ENCODE measurements at places on chromosomes 11 and 22.
A peak's percentile ranks its signal among the peaks of the same experiment; 100 is the strongest.

DNA sequence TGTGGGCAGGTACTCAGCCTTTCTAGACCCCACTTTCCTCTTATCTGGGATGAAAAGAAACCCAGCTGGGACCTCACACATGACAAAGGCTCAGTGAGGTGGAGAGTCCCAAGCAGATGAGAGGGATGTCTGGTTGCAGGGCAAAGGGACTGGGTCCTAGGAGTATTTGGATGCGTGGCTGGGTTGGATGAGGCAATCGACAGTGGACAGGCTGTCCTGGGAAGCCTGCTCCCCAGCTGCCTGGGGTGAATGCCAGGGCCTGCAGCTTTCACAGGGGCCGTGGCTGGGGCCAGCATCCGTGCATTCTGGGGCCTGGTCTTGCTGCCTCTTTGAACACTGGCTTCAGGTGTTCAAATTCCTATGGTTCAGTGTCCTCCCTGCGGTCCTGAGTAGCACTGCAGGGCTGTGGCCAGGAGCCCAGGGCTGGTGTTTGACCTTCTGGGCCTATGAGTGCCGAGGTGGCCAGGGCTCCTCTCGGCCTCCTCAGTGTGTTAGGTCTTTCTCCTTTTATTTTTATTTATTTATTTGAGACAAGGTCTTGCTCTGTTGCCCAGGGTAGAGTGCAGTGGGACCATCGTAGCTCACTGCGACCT, 65.3 kb downstream of the MCM5 start:
- peaks cover 9% of the 10 kb centered on the region for H3K4me1 ChIP-seq
- no peaks in the 10 kb centered on the region for H3K27me3 ChIP-seq
- no peak overlapping the region for H3K4me3 ChIP-seq
- DNase-seq, result no peak
- H3K27ac ChIP-seq, result no peak overlapping the region
- no peaks in the 10 kb centered on the region for H3K36me3 ChIP-seq

GRCh38 chr11:128732471-128733277, 38.8 kb downstream of the FLI1 start:
- H3K4me3 ChIP-seq, result no peak overlapping the region
- H3K27me3 ChIP-seq, result no peaks in the 10 kb centered on the region
- H3K36me3 ChIP-seq, result no peaks in the 10 kb centered on the region
- no peaks in the 10 kb centered on the region for H3K4me1 ChIP-seq
- no peak for DNase-seq

GRCh38 chr22:44721213-44721612, 19.2 kb downstream of the PRR5 start:
- H3K4me3 ChIP-seq, result no peak overlapping the region
- no peak overlapping the region for H3K27ac ChIP-seq
- H3K36me3 ChIP-seq, result no peaks in the 10 kb centered on the region
- no peaks in the 10 kb centered on the region for H3K27me3 ChIP-seq

- no peaks in the 10 kb centered on the region for H3K27me3 ChIP-seq
- no peaks in the 10 kb centered on the region for H3K4me1 ChIP-seq
- no peaks in the 10 kb centered on the region for H3K36me3 ChIP-seq
- no peak overlapping the region for H3K4me3 ChIP-seq
- DNase-seq, result no peak
Measured at GRCh38 chr22:49460592-49461281, 366.9 kb downstream of the BRD1 start.

- no peaks in the 10 kb centered on the region for H3K36me3 ChIP-seq
- H3K4me1 ChIP-seq, result peaks cover 35% of the 10 kb centered on the region
- peak overlapping the region; percentile 87 for H3K27ac ChIP-seq
- peak overlapping the region; percentile 32 for H3K4me3 ChIP-seq
- H3K27me3 ChIP-seq, result no peaks in the 10 kb centered on the region
Measured at GRCh38 chr22:46007003-46007847, 30.3 kb upstream of the WNT7B start.

DNA sequence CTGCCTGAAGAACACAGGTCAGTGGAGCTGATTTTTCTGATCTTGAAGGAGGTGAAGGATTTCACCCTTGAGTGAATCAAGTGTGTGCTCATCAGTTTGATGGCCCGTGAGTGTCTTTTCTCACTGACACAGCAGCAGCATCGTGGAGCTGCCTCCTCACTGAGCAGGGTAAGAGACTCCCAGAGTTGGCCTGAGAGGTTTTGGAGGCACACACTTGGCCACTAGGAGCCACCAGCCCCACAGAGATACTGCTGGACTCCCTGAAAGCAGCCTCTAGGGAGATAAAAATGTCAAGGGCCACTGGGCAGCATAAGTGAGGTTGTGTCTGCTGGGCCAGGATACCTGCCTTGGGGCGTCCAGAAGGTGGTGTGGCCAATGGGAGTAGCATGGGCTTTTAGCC, 245.4 kb downstream of the GRIK4 start:
- no peak for DNase-seq
- H3K4me3 ChIP-seq, result no peak overlapping the region
- no peaks in the 10 kb centered on the region for H3K27me3 ChIP-seq
- H3K4me1 ChIP-seq, result no peaks in the 10 kb centered on the region

DNA sequence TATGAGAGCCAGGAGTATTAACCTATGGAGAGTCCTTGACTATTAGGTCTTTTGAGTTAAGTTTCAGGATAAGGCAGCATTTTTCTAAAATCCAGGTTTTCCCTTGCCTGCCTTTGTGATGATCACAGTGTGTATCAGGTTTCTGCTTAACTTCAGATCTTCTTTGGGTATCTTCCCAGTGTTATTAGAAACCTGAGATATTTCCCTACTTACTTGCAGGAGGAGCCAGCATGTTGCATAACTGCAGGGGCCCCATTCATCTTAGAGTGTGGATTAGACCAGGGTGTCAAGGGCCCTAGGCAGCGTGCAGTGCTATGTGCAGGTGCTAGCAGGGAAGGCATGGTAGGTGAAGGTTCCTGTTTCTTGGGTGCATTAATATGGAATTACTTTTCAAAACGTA, 69.5 kb downstream of the ZNRF3 start:
- H3K36me3 ChIP-seq, result no peaks in the 10 kb centered on the region
- no peaks in the 10 kb centered on the region for H3K27me3 ChIP-seq
- no peak for DNase-seq
- H3K4me3 ChIP-seq, result no peak overlapping the region

DNA sequence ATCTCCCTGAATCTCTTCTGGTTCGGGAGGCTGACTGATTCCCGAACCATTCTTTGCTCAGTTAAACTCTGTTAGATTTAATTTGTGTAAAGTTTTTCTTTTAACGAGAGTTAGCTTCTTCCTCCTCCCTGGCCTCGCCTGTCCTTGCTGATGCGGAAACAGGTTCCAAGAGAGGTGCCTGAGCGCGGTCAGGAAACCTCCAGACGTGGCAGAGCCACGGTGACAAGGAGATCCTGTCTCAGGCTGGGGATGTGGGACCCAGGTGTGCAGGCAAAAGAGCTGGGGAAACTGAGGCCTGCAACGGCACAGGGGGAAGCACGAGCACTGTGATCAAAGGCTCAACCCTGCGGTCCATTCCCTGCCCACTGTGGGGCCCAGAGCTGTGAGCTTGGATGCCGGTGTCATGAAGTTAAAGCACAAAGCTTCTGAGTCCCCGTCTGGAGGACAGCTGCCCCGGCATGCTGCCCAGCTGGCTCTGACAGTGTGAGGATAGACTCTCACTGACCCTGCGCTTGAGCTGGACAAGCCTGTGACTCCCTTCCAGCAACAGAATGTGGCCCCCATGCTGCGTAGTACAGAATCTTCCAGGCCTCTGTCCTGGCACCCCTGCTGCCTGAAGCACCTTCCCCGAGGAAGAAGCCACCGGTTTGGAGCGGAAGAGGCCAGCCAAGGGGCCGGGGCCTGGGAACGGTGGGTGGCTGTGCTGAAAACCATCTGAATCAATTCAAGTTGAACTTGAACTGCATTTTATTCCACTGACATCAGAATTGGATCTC, 960.6 kb downstream of the BRD1 start:
- DNase-seq, result no peak
- H3K4me3 ChIP-seq, result no peak overlapping the region
- no peaks in the 10 kb centered on the region for H3K4me1 ChIP-seq

DNA sequence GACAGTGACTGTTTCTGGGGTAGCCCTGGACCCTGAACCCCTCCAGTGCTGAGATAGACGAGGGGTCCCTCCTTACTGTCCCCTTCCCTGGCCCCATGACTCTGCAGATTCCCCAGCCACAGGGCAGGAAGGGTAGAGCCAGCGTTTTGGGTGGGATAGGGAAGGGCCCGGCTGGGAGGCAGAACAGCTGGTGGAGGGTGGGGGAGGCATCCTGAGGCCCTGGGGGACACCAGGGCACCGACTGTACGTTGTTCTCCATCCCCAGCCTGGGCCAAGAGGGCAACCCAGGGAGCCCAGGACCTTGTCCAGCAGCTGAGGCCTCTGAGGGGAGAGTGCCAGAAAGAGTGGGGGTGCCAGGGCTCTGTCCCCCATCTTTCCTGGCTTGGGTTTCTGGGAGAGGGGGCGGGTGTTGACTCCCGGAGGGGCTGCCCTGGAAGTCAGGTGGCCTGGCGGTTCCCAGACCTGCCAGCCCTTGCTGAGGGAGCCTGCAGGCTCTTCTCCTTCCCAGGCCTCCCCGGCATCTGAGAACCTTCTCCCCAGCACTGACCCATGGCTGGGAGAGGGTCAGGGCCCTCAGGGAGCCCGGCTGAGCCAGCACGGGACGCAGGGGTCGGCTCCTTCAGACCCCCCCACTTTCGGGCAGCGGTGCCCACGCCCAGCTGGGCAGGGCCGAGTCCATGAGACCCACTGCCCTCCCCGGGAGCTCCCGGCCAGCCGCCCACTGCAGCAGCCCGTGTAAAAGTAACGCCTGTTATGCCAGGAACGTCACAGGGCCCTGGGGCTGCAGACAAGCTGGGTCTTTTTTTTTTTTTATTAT, 30.3 kb downstream of the IGF2 start:
- H3K4me3 ChIP-seq, result no peak overlapping the region
- no peak overlapping the region for H3K27ac ChIP-seq
- H3K36me3 ChIP-seq, result no peaks in the 10 kb centered on the region
- DNase-seq, result no peak
- H3K27me3 ChIP-seq, result no peaks in the 10 kb centered on the region
- H3K4me1 ChIP-seq, result no peaks in the 10 kb centered on the region

DNA sequence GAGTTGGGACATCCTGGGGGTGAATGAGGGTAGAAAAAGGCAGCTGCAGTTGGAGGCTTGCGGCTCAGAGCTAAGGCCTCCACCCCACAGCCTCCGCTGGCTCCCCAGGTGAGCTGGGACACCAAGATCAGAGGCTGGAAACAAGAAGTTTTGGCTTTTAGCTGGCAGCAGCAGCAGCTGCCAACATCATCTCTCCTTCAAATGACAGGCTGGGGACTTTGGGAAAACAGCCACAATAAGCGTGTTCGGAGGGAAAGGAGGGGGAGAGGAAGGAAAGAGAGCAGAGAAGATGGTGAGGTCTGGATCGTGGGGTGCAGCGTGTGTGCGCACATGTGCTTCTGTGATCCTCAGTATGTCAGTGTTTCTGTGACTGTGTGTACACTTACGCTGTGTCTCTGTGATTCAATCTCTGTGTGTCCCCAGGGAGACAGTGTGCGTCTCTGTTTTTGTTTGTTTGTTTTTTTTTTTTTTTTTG, 62.0 kb upstream of the RASD2 start:
- no peak for DNase-seq
- no peaks in the 10 kb centered on the region for H3K4me1 ChIP-seq
- no peaks in the 10 kb centered on the region for H3K36me3 ChIP-seq
- no peak overlapping the region for H3K27ac ChIP-seq
- H3K27me3 ChIP-seq, result no peaks in the 10 kb centered on the region
- no peak overlapping the region for H3K4me3 ChIP-seq

- no peak for DNase-seq
- H3K27me3 ChIP-seq, result no peaks in the 10 kb centered on the region
- H3K27ac ChIP-seq, result no peak overlapping the region
- peaks cover 31% of the 10 kb centered on the region for H3K4me1 ChIP-seq
- no peaks in the 10 kb centered on the region for H3K36me3 ChIP-seq
Measured at GRCh38 chr11:69005631-69006368, 7.2 kb downstream of the MRGPRF start.

DNA sequence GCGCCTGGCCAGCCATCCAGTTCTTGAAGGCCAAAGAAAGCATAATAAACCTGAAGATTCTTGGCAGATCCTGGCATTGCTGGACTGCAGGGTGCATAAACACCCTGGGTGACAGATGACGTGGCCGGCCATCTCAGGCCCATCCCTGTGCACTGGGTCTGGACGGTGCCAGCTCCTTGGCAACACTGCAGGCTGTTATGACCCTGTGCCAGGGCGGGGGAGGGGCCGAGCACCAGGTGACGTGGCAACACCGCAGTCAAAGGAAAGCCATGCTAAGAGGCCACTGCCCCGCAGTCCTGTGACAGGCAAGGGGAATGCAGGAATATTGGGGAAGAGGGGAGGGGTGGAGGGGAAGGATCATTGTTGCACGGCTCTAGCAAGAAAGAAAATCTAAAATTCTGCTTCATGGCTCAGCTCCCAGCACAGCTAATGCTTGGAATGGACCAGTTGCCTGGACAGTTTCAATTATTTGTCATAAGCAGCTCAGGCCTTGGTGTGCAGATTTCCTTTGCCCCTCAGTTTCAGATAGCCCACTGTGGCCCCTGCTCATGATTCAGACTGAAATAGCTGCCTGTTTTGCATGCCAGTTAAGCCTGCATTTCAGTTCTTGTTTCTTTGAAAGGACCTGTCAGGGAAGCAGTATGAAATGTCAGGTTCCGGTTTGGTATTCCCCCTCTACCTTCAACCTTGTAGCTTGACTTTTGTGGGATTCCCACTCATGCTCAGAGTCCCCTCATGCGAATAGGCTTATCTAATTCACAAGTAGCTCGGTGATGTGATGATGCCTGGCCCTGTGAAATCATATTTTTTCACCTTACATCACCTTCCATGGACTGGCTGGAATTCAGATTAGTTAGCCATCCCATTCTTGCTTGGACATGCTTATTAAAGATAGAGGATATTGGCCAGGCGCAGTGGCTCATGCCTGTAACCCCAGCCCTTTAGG, 29.7 kb upstream of the DDX6 start:
- no peaks in the 10 kb centered on the region for H3K4me1 ChIP-seq
- DNase-seq, result no peak
- H3K27me3 ChIP-seq, result no peaks in the 10 kb centered on the region
- H3K27ac ChIP-seq, result no peak overlapping the region

DNA sequence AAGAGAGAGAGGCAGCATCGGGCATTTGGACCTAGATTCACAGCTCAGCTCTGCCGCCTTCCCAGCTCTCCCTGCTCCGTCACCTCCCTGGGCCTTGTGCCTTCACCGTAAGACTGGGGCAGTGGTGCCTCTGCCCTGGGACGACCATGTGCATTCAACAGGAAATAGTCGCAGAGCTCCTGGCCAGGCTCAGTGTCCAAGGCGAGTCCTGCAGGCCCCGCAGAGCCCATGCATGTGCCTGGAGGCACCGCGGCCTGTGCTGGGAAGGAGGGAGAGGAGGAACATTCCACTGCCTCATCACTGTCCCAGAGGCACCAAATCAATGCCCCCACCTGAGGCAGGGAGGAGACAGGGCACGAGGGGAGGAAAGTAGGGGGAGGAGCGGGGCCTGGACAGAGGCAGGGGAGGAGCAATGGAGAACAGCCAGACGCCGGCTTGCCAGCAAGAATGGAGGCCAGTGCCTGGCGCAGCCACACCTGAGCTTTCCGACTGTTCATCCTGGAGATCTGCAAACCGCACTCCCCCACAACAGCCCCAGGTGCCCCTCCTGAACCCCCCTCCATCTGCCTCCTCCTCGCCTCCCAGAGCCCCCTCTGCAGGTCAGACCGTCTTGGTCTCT, 74.4 kb upstream of the PRR5 start:
- H3K27ac ChIP-seq, result no peak overlapping the region
- no peak overlapping the region for H3K4me3 ChIP-seq
- no peaks in the 10 kb centered on the region for H3K36me3 ChIP-seq
- H3K27me3 ChIP-seq, result no peaks in the 10 kb centered on the region
- H3K4me1 ChIP-seq, result peaks cover 3% of the 10 kb centered on the region

- no peak overlapping the region for H3K4me3 ChIP-seq
- H3K27ac ChIP-seq, result peak overlapping the region; percentile 91
- H3K27me3 ChIP-seq, result no peaks in the 10 kb centered on the region
- DNase-seq, result peak; percentile 78
- no peaks in the 10 kb centered on the region for H3K36me3 ChIP-seq
Measured at GRCh38 chr11:44979543-44980399, 29.1 kb upstream of the TP53I11 start.
